GM23248 (cell line): ENCODE measurements at places on chromosomes 1 and 21. TPM values are rescaled to one million over a fixed set of nuclear protein-coding genes. Genes with fewer than 3 reads are reported as not detected.

Gene RBM8A
- total RNA-seq = 112 and 127 TPM in 2 replicates

Gene SELL
- total RNA-seq = not detected in 2 replicates

DNA sequence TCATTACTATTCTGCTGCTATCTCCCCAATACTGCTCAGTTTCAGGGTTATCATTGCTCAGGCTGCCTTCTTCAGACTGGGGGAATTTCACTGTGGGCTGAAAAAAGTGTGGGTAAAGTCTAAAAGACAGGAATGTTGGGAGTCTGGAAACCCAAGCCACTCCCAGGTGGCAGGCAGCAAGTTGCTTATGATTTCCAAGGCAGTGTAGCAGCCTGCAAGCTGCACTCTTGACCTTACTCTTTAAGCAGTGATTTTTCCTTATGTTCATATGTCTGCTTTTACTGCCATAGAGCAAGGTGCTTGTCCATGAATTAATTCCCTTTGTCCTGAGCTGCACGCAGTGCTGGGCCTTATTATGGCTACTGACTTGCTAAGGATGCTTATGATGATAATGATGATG lies 53.1 kb downstream of the PHC2 start:
- DNase-seq = no peak

Gene LCE3A
- total RNA-seq = not detected in 2 replicates

- DNase-seq = no peak
Observed at GRCh38 chr1:89260042-89260441, 12.6 kb downstream of the GBP5 start.

- DNase-seq = no peak
Observed at GRCh38 chr1:204340081-204340889, 19.4 kb downstream of the PLEKHA6 start.

DNA sequence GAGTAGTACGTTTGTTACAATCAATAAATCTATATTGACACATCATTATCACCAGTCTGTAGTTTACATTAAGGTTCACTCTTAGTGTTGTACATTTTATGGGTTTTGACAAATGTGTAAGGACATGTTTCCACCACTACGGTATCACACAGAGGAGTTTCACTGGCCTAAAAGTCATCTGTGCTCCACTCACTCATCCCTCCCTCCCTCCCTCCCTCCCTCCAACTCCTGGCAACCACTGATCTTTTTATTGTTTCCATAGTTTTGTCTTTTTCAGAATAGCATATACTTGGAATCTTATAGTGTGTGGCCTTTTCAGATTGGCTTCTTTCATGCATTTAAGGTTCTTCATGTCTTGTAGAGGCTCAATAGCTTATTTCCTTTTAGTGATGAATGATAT lies 44.1 kb upstream of the RHOU start:
- no peak for DNase-seq

GRCh38 chr1:112504001-112504660 lies 4.6 kb upstream of the WNT2B start:
- DNase-seq = no peak
